ENCODE measurements at places on chromosomes 1 and 21.

DNA sequence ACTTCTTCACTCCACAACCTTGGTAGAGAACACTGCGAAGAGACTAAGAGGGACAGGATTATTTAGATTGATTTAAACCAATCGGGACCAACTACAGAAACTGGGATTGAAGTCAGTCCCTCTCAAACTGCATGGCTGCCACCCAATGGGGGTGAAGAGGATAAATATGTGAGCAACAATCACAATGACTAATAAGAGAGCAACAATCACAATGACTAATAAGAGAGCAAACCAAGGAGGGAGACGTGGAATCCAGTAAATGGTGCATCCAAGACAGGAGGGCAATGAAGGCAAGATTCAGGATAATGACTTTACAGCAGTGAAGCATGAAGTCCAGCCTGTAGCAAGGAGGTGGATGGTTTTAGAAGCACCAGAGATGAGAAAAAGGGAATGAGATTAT, 322.8 kb downstream of the TTLL7 start:
- no peak for DNase-seq

GRCh38 chr1:203743091-203743571, 21.9 kb upstream of the LAX1 start:
- DNase-seq, result no peak

DNA sequence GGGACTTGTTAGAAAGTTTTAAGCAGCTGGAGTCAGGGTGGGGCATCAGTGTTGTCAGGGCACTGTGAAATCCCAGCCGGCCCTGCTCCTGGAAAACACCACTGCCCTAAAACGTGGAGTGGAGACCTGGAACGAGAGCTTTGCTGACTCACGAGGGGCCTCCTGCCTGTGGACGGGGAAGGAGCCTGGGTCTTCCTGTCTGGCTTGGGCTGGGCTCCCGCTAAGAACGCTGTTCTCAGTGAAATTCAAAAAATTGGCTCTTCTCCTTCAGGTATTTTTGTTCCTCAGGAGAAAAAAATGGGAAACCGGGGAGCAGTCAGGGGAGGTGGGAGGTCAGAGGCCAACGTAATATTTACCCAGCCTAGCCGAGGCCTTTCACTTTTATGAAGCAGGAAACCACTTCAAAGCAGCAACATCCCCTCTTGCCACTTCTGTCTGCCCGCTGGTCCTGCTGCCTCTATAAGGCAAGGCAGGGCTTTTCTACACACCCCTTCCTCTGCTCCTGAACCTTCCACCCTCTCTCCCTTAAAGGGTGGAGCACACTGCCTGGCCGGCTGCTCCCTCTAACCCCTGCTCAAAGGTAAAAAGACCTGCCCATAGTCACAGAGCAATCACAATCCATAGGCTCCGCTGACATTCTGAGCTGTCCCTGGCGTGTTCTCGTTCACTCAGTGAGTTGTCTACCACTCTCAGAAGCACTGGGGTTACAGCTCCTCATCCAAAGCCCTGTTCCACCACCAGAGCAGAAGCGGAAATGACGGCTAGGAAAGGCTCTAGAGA, 8.0 kb downstream of the PLXNA2 start:
- DNase-seq, result no peak

- no peak for DNase-seq
Measured at GRCh38 chr21:39050841-39051587, 132.2 kb downstream of the PSMG1 start.

DNA sequence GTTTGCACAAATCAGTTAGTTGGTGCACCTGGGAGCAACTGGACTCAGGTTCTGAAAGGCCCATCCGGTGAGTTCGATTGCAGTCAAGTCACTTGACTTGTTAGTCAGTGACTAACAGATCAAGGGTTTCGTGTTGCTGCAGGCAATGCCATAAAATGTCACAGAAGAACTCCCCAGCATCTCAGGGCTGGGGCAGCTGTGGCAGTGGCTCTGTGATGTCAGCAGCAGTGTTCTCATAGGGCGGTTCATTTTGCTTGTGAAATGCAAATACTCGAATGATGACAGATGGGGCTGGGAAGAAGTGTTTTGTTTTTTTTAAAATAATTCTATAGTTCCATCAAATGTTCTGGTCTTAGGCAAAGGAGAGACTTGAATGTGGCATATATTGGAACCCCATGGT, 287.8 kb downstream of the LMX1A start:
- peak; percentile 9 for DNase-seq

- DNase-seq, result no peak
Measured at GRCh38 chr1:181206513-181206912, 118.0 kb downstream of the IER5 start.

DNA sequence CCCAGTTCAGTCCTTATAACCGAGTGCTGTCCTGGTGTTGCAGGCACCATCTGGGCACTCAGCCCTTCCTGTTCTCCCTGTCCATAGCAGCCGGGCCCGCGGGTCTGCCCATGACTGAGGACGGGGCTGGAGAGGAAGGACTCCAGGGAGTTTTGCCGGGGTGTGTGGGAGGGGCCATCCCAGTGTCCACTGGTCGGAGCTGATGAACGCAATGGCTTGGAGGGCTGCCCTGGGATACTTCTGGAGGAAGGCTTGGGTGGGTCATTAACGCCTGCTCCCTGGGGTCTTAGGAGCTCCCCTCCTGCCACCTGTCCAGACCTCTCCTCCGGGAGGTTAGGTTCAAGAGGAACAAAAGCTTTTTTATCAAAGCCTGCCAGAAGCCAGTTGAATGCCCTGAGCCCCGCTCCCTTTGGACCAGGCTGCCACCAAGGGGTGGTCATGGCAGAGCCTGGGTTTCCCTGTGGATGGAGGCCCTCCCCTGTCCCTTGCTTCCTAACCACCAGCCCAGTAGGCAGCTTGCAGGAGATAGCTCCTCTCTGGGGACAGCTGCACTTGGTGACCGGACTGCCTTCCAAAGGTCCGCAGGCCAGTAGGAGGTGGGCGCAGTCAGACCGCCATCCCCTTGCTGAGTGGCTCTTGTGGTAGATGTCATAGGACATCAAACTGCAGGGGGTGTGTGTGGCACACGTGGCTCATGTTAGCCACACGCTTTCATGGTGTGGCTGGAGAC, 61.3 kb downstream of the TRIM11 start:
- DNase-seq, result no peak

- DNase-seq, result no peak
Measured at GRCh38 chr21:35748678-35749314, 311.5 kb downstream of the SETD4 start.

- no peak for DNase-seq
Measured at GRCh38 chr1:201602413-201603265, 63.7 kb downstream of the NAV1 start.

DNA sequence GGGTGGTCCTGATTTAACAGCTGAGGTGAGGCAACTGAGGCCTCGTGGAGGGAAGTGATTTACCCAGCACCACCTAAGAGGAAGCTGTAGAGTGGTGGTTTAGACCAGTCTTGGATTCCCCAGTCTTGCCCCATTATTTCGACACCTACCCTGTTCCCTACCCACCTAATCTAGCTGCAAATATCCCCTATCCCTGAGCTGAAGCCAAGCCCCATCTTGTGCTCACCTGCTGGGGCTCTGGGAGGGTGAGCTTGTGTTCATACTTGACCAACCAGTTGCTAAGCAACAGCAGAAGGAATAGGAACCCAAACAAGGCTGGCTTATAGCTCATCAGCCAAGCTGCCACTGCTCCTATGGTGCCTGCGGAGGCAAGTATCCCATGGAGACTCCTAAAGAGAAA, 2.0 kb downstream of the TEX46 start:
- DNase-seq, result no peak

- DNase-seq, result no peak
Measured at GRCh38 chr1:236214761-236215160, 67.0 kb downstream of the ERO1B start.

- no peak for DNase-seq
Measured at GRCh38 chr21:43340491-43341377, 86.2 kb downstream of the SIK1 start.

All from anterior cingulate cortex (tissue), 58 donors.